ENCODE measurements at places on chromosomes 2 and 18.

DNA sequence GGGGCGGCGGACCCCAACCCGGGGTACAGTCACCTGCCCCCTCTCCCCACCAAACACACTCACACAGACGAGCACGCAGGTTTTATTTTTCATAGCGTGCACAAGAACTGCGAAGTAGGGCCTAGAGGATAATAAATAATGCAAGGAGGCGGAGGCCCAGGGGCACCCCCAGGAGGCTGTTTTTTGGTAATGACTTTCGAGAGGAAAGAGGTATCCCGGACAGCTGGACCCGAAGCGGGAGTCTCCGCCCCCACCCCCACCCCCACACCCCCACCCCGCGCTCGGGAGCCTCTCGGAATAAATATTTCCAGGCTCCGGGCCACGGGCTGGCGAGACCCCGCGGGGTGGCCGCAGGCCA lies 3.4 kb downstream of the CYP26B1 start:
- DNase-seq, result no peak

DNA sequence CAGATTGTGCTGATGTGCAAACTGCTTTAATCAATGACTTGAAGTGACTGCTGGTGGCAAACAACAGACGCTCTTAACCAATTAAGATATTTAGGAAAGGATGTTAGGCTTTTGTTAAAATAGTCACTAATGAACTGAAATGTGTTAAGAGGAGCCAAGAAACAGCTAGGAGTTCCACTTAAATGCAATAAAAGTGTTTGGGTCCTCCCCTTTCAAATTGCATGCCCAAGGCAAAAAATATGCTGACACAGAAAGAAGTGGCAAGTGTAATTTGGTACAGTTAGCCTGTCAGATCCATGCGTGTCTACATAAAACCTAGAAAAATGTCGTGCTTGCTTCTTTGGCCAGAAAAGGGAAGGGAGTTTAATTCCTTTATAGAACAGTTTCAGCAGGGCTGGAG lies 61.9 kb downstream of the XRCC5 start:
- no peak for DNase-seq

- DNase-seq, result no peak
Measured at GRCh38 chr2:241904791-241905710, 35.5 kb downstream of the RTP5 start.

DNA sequence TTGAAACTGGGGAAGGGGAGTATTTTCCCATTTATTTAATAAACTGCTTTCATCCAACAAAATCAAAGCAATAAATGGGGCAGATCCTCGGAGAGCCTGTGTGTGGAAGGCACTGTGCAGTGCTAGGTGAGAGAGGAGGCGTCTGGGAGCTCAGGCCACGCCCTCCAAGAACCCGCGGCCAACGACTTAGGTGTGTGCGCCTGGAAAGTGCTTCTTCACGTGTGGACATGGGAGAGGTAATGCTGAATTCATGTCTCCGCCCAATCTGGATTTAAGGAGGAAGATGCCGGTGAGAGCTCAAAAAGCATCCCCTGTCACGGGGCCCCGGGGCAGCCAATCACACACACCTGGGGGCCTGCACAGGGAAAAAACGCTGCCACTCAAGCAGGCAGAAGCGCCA lies 77.4 kb downstream of the HDAC4 start:
- DNase-seq, result no peak

All from RPMI7951 (cell line).